Activated CD4-positive, alpha-beta T cell treated with anti-CD3 and anti-CD28 coated beads for 4 hours (primary cell): ENCODE measurements at places on chromosomes 7 and 10.

- no peak for DNase-seq
Measured at GRCh38 chr10:17764142-17764541, 12.1 kb downstream of the TMEM236 start.

GRCh38 chr7:135333200-135333599 lies 99.6 kb downstream of the STRA8 start:
- DNase-seq, result no peak

DNA sequence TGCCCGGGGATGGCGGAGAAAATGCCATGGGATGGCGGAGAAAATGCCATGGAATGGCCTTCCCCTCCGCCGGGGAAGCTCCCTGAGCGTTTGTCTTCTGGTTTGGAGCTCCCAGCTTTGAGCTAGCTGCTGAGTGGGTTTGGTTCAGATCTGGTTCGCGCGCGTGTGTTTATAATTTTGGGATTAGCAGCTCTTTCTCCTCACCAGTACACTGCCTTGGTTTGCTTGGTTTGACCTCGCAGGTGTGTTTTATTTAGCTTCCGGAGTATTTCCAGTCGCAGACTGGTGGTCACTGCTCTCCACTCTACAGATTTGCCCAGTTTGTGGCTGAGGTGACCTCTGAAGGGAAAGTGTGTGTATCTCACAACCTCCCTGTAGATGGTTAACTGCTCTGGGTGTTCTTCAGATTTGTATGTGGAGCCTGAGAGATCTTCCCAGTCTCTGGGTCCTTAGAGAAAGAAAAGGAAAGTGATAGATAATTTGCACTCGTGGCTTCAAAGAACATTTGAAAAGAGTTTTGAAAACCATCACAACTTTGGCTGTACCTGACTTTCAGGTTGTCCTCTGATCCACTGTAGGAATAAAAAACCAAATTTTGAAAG lies 597 bp downstream of the ZNF277 start:
- DNase-seq, result no peak

GRCh38 chr10:86269332-86269731 lies 97.3 kb downstream of the GRID1 start:
- no peak for DNase-seq

- DNase-seq, result no peak
Measured at GRCh38 chr7:94449151-94449725, 54.5 kb downstream of the COL1A2 start.
